ENCODE measurements at places on chromosomes 2 and 18.

GRCh38 chr18:12839526-12840196, 44.4 kb downstream of the PTPN2 start:
- DNase-seq: no peak

DNA sequence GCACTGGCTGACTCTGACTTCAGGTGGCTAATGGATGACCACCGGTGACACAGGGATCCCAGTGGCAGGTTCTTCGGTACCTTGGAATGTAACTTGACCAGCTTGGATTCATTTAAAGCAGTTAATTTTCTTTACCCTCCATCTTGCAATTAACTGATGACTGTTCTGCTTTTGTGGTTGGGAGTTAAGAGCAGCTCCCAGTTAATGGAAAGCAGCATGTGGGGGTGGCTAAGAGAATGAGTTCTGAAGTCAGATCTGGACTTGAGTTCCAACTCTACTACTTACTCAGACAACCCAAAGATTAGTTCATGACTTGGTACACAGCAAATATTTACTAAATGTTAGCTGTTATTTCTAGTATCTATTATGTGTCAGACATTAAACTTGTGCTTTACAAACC, 58.5 kb downstream of the FAM228A start:
- no peak for DNase-seq

DNA sequence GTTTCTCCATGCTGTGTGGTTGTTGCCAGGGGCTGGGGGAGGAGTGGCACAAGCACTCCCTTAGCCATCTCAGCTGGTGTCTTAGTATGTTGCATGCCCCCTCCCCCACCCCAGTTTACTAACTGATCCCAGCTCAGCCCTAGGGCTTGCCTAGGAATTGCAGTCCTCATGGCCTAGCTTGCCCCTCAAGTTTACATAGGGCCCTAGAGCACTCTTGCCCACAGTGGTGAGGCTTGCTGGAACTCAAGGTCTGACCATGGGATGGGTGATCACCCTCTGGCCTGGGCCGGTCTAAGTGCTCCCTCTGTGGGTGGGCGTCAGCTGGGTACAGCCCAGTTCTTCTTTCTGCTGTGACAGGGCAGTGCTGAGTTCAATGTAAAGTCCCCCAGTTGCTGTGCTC, 156.1 kb upstream of the PIEZO2 start:
- DNase-seq: no peak

- DNase-seq: no peak
Observed at GRCh38 chr2:61750624-61751023, 103.2 kb downstream of the FAM161A start.

DNA sequence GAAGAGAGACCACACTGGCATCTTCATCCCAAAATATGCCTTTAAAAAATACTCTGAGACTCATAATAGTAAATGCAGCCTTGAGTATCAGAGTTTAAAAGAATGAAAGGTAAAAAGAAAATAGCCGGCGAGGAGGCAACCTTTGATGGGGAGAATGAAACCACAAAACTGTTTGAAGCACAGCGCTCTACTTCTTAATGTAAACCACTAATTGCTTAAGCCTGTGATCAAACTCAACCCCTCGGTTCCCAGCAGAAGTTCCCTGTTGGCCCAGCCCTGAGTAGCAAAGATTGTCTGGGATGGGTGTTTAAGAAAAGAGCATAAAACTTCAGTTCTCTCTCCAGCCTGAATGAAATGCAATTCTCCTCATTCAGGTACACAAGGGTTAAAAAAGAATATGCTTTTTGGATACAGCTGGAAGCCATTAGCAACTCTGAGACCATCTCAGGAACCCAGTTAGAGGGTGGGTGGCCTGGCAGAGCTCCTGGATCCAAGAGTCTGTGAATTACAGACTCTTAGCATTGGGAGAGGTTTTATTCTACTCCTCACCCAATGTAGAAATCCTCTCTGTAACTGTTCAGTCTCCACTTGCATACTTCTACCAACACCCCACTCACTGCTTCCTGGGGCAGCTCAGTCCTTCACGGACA, 44.8 kb downstream of the VIT start:
- no peak for DNase-seq

Measured in heart left ventricle (tissue), 16 donors.